ENCODE measurements at places on chromosomes 4 and X. TPM values are rescaled to one million over a fixed set of nuclear protein-coding genes. Genes with fewer than 3 reads are reported as not detected.
A peak's percentile ranks its signal among the peaks of the same experiment; 100 is the strongest.

GRCh38 chr4:38034986-38035882 lies 75.0 kb downstream of the PTTG2 start:
- no peaks in the 10 kb centered on the region for H3K4me1 ChIP-seq
- peak overlapping the region; percentile 47 for H3K27ac ChIP-seq
- H3K4me3 ChIP-seq = no peak overlapping the region

DNA sequence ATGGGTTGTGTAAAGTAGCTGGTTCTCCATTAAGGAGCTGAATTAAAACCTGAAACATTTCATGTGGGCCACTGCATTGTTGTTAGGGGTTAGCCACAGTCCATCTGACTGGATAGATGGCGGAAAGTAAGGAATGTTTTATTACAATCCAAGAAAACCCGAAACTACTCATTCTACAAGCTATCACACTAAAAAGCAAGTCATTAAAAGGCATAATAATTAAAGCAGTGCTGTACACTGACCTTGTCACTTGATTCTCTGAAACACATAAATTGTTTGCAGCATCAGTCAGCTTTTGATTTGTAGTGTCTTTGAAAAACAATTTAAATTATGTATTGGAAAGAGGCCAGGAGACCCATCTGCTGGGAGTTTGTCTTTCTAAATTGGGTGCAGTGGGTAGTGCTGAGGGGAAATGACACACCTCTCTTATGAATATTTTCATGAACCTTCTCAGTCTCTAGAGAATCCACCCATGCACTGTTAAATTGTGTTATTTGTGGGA lies 75.7 kb upstream of the ANK2 start:
- H3K27ac ChIP-seq = no peak overlapping the region
- H3K36me3 ChIP-seq = no peaks in the 10 kb centered on the region
- no peak overlapping the region for H3K4me3 ChIP-seq
- DNase-seq = no peak
- H3K4me1 ChIP-seq = no peaks in the 10 kb centered on the region

DNA sequence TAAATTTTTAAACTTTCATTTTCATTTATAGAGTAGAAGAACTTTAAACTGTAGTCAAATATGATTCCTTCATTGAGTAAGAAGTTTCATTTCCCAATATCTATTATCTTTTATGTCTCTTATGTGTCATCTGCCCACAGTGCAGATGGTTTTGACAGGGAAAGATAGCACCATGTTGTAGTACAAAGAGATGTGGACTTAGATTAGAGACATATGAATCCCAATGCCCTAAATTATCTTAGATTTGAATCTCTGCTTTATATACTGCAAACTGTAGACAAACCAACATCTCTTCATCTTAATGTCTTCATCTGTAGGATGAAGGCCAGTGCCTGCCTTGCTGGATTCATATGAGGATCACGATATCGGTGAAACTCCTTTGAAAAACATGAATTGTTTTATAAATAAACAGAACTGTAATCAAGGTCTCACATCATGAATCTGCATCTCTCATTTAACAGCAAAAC lies 217.5 kb downstream of the BANK1 start:
- H3K27ac ChIP-seq = no peak overlapping the region
- no peaks in the 10 kb centered on the region for H3K36me3 ChIP-seq
- H3K4me3 ChIP-seq = no peak overlapping the region
- no peaks in the 10 kb centered on the region for H3K4me1 ChIP-seq
- H3K27me3 ChIP-seq = no peaks in the 10 kb centered on the region

The AR gene
- 53.6 TPM for total RNA-seq

- no peak for DNase-seq
- no peak overlapping the region for H3K27ac ChIP-seq
- no peak overlapping the region for H3K4me3 ChIP-seq
These were observed 8.5 kb upstream of the SETD7 start for GRCh38 chr4:139564502-139564901.

DNA sequence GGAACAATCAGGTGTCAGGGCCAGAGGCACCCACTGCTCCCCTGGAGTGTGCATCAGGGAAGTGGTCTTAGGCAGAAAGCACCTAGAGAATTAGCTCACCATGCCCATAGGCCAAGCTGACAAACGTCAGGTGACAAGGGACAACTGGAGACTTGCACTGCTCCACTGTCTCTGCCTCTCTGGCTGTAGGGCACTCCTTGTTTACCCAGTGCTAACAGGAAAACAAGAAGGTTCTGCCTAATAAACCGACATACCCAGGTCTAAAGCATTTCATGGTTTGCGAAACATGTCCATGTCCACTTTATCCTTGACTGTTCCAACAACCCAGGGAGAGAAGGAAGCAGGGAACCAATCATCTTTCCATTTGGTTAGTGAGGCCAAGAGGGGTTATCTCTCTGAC lies 92.5 kb upstream of the MAMLD1 start:
- no peaks in the 10 kb centered on the region for H3K36me3 ChIP-seq
- H3K4me3 ChIP-seq = no peak overlapping the region
- no peaks in the 10 kb centered on the region for H3K27me3 ChIP-seq
- H3K4me1 ChIP-seq = no peaks in the 10 kb centered on the region
- no peak for DNase-seq

DNA sequence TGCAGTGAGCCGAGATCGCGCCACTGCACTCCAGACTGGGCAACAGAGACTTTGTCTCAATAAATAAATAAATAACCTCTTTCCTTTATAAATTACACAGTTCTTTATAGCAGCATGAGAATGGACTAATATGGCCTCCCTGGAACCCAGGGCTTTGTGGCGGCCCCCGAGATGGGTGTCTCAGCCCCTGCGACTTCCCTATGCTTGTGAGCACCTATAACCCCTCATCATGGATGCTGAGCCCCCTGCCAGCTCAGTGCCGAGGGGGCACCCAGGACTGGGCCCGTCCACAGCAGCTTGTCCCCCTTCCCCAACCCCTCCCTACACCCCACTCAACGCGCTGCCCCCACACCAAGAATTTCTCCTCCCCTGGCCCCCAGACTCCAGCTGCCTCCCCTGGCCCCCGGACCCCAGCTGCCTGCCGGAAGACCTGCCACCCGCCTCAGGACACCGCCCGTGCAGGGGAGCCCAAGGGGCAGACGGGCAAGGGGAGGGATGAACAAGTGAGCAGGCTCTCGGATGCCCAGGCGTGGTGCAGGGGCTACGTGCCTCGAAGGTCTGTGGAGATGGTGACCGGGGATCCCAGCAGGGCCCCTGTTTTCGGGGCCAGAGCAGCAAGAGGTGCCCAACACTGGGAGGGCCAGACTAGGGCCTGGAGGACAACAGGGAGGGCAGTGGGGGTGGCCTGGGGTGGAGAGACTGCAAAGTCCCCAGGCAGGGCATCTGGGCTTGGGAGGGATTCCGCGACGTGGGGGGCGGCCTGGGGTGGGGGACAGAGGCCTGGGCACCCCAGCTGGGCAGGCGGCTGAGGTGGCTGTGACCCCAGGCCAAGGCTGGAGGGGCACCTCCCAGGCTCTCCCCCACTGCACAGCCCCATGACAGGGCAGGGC lies 74.0 kb downstream of the FAM53A start:
- H3K4me1 ChIP-seq = no peaks in the 10 kb centered on the region
- DNase-seq = no peak
- no peak overlapping the region for H3K27ac ChIP-seq

- DNase-seq = peak; percentile 3
- no peaks in the 10 kb centered on the region for H3K36me3 ChIP-seq
- H3K4me1 ChIP-seq = no peaks in the 10 kb centered on the region
- no peak overlapping the region for H3K4me3 ChIP-seq
These were observed 5.7 kb upstream of the CPZ start for GRCh38 chr4:8586671-8587468.

DNA sequence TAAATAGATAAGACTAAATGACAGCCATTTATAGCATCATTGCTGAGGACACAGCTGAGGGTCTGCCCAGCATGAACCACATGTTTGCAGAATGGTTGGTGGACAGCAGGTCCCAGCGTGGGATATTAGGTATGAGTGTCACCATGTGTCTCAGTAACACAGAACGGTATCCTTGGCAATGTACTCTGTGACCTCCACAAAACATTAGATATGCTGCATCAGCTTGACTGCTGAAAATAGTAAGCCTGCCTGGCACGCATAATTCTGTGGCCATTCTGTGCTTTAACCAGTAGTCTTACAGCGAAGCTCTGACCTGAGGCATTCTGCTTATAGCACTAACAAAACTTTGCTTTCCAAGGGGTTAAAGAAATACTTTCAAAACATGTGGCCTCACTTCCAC lies 32.0 kb downstream of the LIMCH1 start:
- H3K27ac ChIP-seq = no peak overlapping the region
- no peaks in the 10 kb centered on the region for H3K36me3 ChIP-seq
- no peak for DNase-seq
- no peaks in the 10 kb centered on the region for H3K27me3 ChIP-seq
- H3K4me1 ChIP-seq = no peaks in the 10 kb centered on the region

GRCh38 chrX:1170243-1170642 lies 42.2 kb downstream of the CRLF2 start:
- no peak for DNase-seq
- no peak overlapping the region for H3K4me3 ChIP-seq
- H3K36me3 ChIP-seq = no peaks in the 10 kb centered on the region
- no peaks in the 10 kb centered on the region for H3K27me3 ChIP-seq
- H3K4me1 ChIP-seq = no peaks in the 10 kb centered on the region
- H3K27ac ChIP-seq = no peak overlapping the region

The RBM10 gene
- 4.4 TPM for total RNA-seq

The S100P gene
- total RNA-seq = not detected

GRCh38 chrX:120575379-120576114 lies 14.8 kb upstream of the CUL4B start:
- H3K27me3 ChIP-seq = no peaks in the 10 kb centered on the region
- no peaks in the 10 kb centered on the region for H3K36me3 ChIP-seq
- H3K27ac ChIP-seq = no peak overlapping the region

- no peak overlapping the region for H3K4me3 ChIP-seq
- H3K4me1 ChIP-seq = no peaks in the 10 kb centered on the region
- peak; percentile 72 for DNase-seq
- no peak overlapping the region for H3K27ac ChIP-seq
These were observed 4.7 kb downstream of the RASGEF1B start for GRCh38 chr4:81466841-81467671.

DNA sequence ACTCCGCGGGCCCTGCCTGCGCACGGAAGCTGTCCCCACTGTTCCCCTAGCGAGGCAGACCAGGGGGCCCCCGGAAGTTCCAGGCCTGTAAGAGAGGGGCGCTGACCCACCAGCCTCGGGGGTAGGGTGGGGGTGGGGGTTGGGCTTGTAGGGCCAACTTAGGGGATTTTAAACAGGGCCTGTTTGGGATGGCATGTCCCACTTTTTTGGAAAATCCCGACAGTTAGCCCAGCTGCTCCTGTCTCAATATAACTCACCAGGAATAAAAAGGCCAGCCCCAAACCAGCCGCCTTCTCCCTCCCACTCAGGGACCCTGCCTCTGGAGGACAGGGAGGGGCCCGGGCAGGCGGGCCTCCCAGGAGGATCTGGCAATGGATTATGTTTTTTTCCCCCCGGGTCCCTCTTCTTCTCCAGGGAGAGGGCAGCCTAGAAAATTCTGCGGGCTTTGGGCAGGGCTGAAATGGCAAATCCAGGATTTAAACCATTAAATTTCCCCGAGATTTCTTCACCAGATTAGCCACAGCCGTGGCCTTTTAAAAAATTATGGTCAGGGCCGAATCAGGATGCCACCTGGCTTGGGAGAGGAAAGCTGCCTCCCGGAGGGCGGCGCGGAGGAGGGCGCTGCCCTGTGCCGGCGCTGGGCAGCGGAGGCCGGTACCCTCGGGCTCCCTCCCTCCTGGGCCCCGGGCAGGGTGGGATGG lies 957 bp downstream of the PPP2R2C start:
- no peaks in the 10 kb centered on the region for H3K36me3 ChIP-seq
- no peaks in the 10 kb centered on the region for H3K4me1 ChIP-seq
- peak overlapping the region; percentile 86 for H3K27ac ChIP-seq
- peak overlapping the region; percentile 48 for H3K4me3 ChIP-seq
- no peaks in the 10 kb centered on the region for H3K27me3 ChIP-seq

GRCh38 chr4:165827018-165827417 lies 46.0 kb upstream of the TLL1 start:
- no peaks in the 10 kb centered on the region for H3K36me3 ChIP-seq
- no peak overlapping the region for H3K4me3 ChIP-seq
- DNase-seq = no peak
- no peak overlapping the region for H3K27ac ChIP-seq
- no peaks in the 10 kb centered on the region for H3K27me3 ChIP-seq
- H3K4me1 ChIP-seq = no peaks in the 10 kb centered on the region

DNA sequence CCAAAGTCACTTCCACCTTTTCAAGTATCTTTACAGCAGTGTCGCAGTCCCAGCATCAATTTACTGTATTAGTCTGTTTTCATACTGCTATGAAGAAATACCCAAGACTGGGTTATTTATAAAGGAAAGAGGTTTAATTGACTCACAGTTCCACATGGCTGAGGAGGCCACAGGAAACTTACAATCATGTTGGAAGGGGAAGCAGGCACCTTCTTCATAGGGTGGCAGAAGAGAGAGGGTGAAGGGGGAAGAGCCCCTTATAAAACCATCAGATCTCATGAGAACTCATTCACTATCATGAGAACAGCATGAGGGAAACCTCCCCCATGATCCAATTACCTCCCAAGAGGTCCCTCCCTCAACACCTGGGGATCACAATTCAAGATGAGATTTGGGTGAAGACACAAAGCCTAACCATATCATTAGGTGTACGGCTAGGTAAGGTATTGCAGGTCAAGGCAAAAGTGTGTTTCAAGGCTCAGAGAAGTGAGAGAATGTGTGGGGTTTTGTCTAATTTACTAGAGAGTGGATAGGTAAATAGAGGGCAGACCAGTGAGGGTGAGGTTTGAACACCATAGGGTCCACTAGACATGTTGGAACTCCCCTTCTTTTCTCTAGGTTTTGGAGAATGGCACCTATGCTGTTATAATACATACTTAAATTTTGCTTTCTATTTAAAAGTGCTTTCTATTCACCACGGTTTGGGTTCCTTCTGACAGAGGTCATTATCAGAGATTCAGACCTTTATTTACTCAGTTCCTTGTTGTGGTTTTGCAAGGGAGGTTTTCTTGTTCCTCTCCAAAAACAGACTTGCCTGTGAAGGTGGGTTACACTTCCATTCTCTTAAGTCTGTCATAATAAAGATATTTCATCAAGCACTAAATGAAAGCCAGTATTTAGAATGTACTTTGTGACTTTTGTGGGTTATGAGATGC lies 186.6 kb downstream of the CPEB2 start:
- H3K36me3 ChIP-seq = no peaks in the 10 kb centered on the region
- no peaks in the 10 kb centered on the region for H3K4me1 ChIP-seq
- no peak overlapping the region for H3K4me3 ChIP-seq
- no peak overlapping the region for H3K27ac ChIP-seq

GRCh38 chr4:87192145-87192919 lies 28.1 kb downstream of the KLHL8 start:
- no peak overlapping the region for H3K27ac ChIP-seq
- no peaks in the 10 kb centered on the region for H3K36me3 ChIP-seq
- no peaks in the 10 kb centered on the region for H3K4me1 ChIP-seq
- H3K27me3 ChIP-seq = no peaks in the 10 kb centered on the region
- H3K4me3 ChIP-seq = no peak overlapping the region

- H3K4me3 ChIP-seq = no peak overlapping the region
- H3K4me1 ChIP-seq = peaks cover 6% of the 10 kb centered on the region
- no peak for DNase-seq
These were observed 1.8 kb downstream of the SFRP2 start for GRCh38 chr4:153787061-153787560.

The TCEAL3 gene
- 75.8 TPM for total RNA-seq

GRCh38 chr4:169009286-169010124 lies 550 bp downstream of the CBR4 start:
- peak; percentile 67 for DNase-seq
- H3K4me1 ChIP-seq = no peaks in the 10 kb centered on the region
- peak overlapping the region; percentile 88 for H3K27ac ChIP-seq

The RAB39B gene
- not detected for total RNA-seq

All from uterus (tissue), 4 donors.